ENCODE measurements at places on chromosomes 1 and 21.

DNA sequence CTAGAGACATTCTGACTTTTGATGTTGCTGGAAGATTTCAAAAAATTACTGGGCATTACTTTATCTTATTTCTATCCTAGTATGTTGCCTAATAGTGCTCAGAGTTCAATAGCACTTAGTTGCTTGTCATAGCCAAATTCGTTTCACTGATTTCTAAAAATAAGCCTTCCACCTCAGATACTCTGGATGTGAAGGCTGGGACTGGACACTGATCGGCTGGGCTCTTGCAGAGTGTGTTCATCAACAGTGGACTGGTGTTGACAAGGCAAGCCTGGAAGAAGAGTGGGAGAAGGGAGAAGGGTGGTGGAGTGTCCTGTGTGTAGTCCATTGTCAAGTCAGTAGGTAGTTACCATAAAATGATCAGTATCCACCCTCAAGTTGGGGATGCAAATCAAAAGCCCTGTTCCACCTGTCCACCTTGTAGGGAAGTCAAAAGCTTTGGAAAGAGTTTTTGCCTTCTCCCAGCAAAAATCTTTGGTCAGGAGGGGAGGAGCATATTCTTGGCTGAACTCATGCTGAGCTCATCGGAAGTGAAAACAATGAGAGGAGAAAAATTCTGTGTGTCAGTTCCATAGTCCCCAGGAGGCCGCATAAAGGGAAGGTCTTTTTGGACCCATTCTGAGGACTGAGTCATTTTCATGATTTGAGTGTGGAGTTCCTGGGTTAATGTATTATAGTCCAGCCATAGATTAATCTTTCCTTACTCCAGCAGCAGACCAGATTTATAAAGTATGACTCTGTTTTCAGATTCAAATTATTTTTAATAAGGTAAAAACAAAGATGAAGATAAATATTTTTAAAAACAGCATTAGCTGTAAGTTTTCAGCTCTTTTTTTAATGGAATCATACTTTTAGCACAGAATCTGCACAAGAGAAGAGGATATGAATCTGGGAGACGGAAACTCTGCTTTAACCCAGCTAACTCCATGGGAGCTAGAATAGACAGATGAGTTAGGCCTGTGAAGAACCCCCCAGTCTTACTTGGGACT, 99.5 kb upstream of the BMP8A start:
- DNase-seq = no peak

GRCh38 chr1:180163041-180163440, 8.4 kb downstream of the QSOX1 start:
- DNase-seq = no peak

DNA sequence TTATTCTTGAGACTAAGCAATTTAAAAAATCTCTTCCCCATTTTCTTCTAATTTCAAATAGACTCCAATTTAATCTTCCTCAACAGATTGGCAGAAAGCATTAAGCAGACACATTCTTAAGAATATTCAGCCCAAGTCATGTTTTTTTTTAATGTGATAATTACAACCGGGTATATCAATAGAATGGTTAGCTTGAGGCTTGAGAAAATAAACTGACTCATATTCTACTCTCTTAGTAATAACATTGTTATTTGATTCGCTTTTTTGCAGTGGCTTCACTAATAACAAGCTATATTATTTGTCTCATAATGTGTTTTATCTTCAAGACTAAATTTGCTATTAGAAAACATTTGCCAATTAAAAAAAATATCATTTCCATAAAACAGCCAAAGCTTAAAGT, 488.6 kb upstream of the RGS18 start:
- no peak for DNase-seq

GRCh38 chr1:121522061-121522759, 337.4 kb downstream of the SRGAP2C start:
- DNase-seq = no peak

GRCh38 chr1:187911820-187912219, 1083.1 kb downstream of the PLA2G4A start:
- DNase-seq = no peak

All from activated naive CD4-positive, alpha-beta T cell treated with Interleukin-2 at 50 U/mL for 16 hours (primary cell).